ENCODE measurements at places on chromosomes 6 and 20. TPM values are rescaled to one million over a fixed set of nuclear protein-coding genes. Genes with fewer than 3 reads are reported as not detected.

- no peak for DNase-seq
- no peak overlapping the region for H3K4me3 ChIP-seq
- peaks cover under 1% of the 10 kb centered on the region for H3K4me1 ChIP-seq
- no peaks in the 10 kb centered on the region for H3K36me3 ChIP-seq
These were observed 42.8 kb downstream of the RPF2 start for GRCh38 chr6:111024681-111025080.

ABHD16B gene
- not detected for total RNA-seq

TCF21 gene
- 0.08 TPM for total RNA-seq

GLO1 gene
- 17.0 TPM for total RNA-seq

- H3K4me1 ChIP-seq = no peaks in the 10 kb centered on the region
- no peak for DNase-seq
- no peak overlapping the region for H3K27ac ChIP-seq
- no peaks in the 10 kb centered on the region for H3K27me3 ChIP-seq
- H3K36me3 ChIP-seq = no peaks in the 10 kb centered on the region
- H3K4me3 ChIP-seq = no peak overlapping the region
These were observed 69.0 kb downstream of the BTBD9 start for GRCh38 chr6:38570750-38571149.

GRCh38 chr6:113120582-113121285 is 736.4 kb upstream of the MARCKS start:
- H3K27ac ChIP-seq = no peak overlapping the region
- H3K27me3 ChIP-seq = no peaks in the 10 kb centered on the region
- no peak overlapping the region for H3K4me3 ChIP-seq
- H3K36me3 ChIP-seq = no peaks in the 10 kb centered on the region
- no peaks in the 10 kb centered on the region for H3K4me1 ChIP-seq

DLK2 gene
- 1.1 TPM for total RNA-seq

SH3BGRL2 gene
- 12.3 TPM for total RNA-seq

GRCh38 chr6:166566026-166567011 is 20.2 kb downstream of the RAMACL start:
- no peak overlapping the region for H3K4me3 ChIP-seq
- DNase-seq = no peak
- no peaks in the 10 kb centered on the region for H3K36me3 ChIP-seq

DNA sequence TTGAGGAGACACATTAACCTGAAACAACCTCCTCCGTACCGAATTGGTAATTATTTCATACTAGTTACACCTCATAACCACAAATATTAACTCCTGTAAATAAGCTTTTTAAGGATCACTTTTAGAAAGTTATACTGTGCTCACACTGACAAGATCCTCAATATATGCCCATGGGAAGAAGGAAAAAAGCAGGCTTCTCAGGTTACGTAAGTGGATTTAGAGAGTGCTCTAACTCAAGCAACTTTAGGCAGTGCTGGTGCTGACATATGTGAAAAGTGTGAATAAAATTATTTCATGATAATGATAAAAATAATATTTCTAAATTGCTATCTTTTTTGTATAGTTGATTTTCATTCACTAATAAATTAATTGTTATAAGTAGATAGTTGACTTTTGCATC is 76.1 kb downstream of the PRKN start:
- DNase-seq = no peak
- H3K36me3 ChIP-seq = no peaks in the 10 kb centered on the region
- no peak overlapping the region for H3K27ac ChIP-seq
- H3K27me3 ChIP-seq = no peaks in the 10 kb centered on the region
- no peaks in the 10 kb centered on the region for H3K4me1 ChIP-seq
- H3K4me3 ChIP-seq = no peak overlapping the region

DNA sequence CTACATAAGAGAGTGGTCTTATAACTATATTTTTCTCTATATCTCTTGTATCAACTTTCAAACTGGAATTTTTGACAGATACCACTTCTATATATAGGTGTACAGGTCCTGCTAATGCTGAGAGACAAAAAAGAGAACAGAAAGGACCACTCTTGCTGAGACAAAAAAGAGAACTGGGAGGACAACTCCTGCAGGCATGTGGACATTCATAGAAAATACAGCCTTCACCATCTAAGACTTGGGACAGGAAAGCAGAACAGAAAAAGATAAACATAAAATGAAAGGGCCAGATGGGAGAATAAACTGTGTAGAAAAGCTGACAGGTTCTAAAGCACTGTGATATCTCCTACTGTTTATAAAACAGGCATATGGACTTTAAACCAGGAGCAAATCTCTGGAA is 541.0 kb upstream of the ADGRB3 start:
- no peaks in the 10 kb centered on the region for H3K36me3 ChIP-seq
- H3K27me3 ChIP-seq = no peaks in the 10 kb centered on the region
- no peak for DNase-seq
- H3K4me3 ChIP-seq = no peak overlapping the region
- H3K27ac ChIP-seq = no peak overlapping the region

BEND3 gene
- total RNA-seq = 2.3 TPM

PXDC1 gene
- 10.8 TPM for total RNA-seq

SLX4IP gene
- 2.9 TPM for total RNA-seq

SUMO4 gene
- total RNA-seq = 1.5 TPM

- no peaks in the 10 kb centered on the region for H3K27me3 ChIP-seq
- no peak for DNase-seq
- no peaks in the 10 kb centered on the region for H3K4me1 ChIP-seq
- no peak overlapping the region for H3K27ac ChIP-seq
These were observed 50.4 kb downstream of the APCDD1L start for GRCh38 chr20:58464838-58465237.

LBP gene
- total RNA-seq = not detected

GRCh38 chr20:43467589-43467988 is 9.9 kb downstream of the SRSF6 start:
- H3K27ac ChIP-seq = no peak overlapping the region
- no peak for DNase-seq
- peaks cover 3% of the 10 kb centered on the region for H3K36me3 ChIP-seq
- H3K27me3 ChIP-seq = no peaks in the 10 kb centered on the region

DNA sequence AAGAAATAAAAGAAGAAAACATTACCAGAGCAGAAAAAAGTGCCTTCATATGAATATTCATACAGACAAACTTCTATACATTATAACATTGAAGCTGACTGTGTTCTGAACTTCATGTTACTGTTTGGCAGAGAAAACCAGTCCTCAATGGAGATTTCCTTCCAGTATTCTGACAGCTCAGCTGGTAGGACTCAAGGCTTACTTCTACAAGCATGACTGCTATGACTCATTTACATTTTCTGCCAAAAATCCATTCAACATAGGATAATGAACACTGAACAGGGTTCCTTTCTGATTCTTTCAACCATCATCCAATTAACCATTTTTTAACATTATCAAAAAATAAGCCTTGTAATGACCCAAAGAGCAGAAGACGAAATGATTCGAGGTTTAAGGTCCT is 25.4 kb downstream of the COL9A1 start:
- H3K27me3 ChIP-seq = no peaks in the 10 kb centered on the region
- no peak overlapping the region for H3K27ac ChIP-seq
- DNase-seq = no peak
- no peak overlapping the region for H3K4me3 ChIP-seq

POPDC3 gene
- total RNA-seq = not detected

MUC21 gene
- total RNA-seq = not detected

DNA sequence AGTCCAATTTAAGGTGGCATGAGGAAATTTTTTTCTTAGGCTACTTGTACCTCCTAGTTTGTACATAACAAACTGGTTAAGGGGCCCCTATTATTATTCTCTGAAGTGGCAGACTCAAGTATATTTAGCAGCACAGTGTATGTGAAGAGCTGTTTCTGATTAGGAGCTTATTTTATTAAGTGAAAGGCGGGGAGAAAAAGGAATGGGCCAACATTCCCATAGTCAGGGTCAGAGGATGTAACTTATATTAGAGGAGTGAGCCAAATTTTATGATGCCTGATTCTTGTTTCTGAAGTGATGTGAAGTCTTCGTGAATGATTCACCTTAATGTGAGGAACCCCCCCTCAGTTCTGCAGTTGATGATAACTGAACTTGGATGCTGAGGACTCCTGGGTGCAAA is 2.8 kb downstream of the HECA start:
- H3K36me3 ChIP-seq = no peaks in the 10 kb centered on the region
- no peak overlapping the region for H3K27ac ChIP-seq
- DNase-seq = no peak
- H3K4me1 ChIP-seq = peaks cover 15% of the 10 kb centered on the region
- no peak overlapping the region for H3K4me3 ChIP-seq
- H3K27me3 ChIP-seq = no peaks in the 10 kb centered on the region

DNA sequence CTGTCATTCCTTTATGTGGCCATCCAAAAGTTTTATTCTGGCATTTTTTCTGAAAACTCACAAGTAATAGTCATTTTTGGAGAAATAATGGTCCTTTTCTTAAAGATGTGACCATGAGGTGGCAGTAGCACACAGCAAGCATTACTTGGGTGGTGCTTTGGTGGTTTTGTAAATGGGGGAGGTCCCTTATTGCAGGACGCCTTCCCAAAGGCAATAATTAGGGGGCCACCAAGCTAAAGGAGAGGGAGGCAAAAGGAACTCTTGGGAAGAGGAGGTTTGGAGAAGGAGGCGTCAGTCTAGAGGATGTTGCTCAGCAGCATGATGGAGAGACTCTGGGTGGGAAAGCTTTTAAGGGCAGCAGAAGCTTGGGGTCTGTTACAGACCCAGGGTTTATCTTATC is 422.6 kb upstream of the MMS22L start:
- no peak overlapping the region for H3K27ac ChIP-seq
- H3K36me3 ChIP-seq = no peaks in the 10 kb centered on the region
- no peaks in the 10 kb centered on the region for H3K4me1 ChIP-seq
- no peak overlapping the region for H3K4me3 ChIP-seq

DSTN gene
- 186 TPM for total RNA-seq

TMEM151B gene
- total RNA-seq = not detected

WFDC10B gene
- total RNA-seq = not detected

FUT9 gene
- 2.5 TPM for total RNA-seq

DNA sequence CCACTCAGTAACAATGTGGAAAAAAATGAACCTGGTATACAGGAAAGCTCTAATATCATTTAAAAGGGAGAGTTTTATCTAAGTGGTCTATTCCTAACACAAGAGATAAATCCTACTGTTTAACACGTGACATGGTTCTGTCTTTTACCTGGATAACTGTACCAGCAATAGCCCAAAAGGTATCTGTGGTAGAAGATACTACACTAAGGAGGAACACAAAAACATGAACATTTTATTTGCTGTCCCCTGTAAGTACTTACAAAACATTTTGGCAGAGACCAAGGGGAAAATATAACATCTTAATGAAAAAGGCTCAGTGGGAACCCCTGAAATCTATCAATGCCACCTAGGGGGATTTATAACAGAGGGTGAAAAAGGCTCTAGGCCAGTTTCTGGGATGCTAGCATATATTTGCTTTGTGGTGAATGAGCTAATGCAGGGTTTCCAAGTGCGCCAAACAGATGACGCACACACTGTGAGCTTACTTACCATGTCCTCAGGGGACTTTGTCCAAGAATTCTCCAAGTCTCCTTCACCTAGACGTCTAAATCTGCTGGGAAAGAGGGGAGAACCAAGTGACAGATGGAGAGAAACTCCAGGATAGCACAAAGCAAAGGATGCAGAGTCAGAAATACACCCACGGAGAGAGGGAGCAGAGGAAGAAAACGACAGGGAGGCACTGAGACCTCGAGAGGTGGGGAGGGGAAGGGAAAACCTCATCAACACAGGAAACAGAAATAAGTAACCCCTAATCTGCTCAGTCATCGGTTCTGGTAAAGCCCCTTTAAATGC is 147.9 kb upstream of the PRND start:
- no peaks in the 10 kb centered on the region for H3K27me3 ChIP-seq
- H3K4me3 ChIP-seq = no peak overlapping the region
- H3K36me3 ChIP-seq = no peaks in the 10 kb centered on the region

HLA-E gene
- total RNA-seq = 158 TPM

GRCh38 chr6:97717086-97717485 is 434.1 kb upstream of the MMS22L start:
- no peaks in the 10 kb centered on the region for H3K4me1 ChIP-seq
- no peaks in the 10 kb centered on the region for H3K27me3 ChIP-seq
- no peaks in the 10 kb centered on the region for H3K36me3 ChIP-seq
- H3K27ac ChIP-seq = no peak overlapping the region
- no peak overlapping the region for H3K4me3 ChIP-seq

DNA sequence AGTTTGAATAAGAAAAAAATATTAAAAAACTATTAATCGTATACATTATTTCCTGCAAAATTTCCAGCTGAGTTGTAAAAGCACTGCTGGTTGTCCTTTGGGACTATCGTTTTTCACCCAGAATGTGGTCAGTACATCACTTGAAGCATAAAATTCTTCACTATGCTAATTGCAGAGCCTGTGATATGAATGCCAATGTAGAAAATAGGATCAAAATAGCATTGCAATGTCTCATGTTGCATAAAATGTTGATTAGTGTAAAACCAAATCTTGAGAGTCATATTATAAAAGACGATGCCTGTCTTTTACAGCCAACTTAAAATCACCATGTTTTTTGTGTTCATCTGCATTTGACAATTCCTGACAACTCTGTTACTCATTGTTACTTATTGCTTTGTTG is 207.7 kb downstream of the MMUT start:
- H3K4me3 ChIP-seq = no peak overlapping the region
- H3K27me3 ChIP-seq = no peaks in the 10 kb centered on the region
- no peaks in the 10 kb centered on the region for H3K36me3 ChIP-seq
- DNase-seq = no peak
- H3K27ac ChIP-seq = no peak overlapping the region
- H3K4me1 ChIP-seq = no peaks in the 10 kb centered on the region

- no peaks in the 10 kb centered on the region for H3K36me3 ChIP-seq
- no peak for DNase-seq
- H3K4me1 ChIP-seq = no peaks in the 10 kb centered on the region
- H3K4me3 ChIP-seq = no peak overlapping the region
These were observed 28.8 kb upstream of the VEGFA start for GRCh38 chr6:43740961-43741764.

- no peaks in the 10 kb centered on the region for H3K36me3 ChIP-seq
- H3K4me1 ChIP-seq = no peaks in the 10 kb centered on the region
- no peaks in the 10 kb centered on the region for H3K27me3 ChIP-seq
These were observed 118.3 kb upstream of the GGTLC1 start for GRCh38 chr20:24106801-24107445.

OR12D3 gene
- not detected for total RNA-seq

GRCh38 chr20:17803765-17804164 is 104.0 kb downstream of the BANF2 start:
- H3K4me3 ChIP-seq = no peak overlapping the region
- peaks cover 22% of the 10 kb centered on the region for H3K4me1 ChIP-seq
- no peak overlapping the region for H3K27ac ChIP-seq
- no peaks in the 10 kb centered on the region for H3K36me3 ChIP-seq
- DNase-seq = no peak

- no peak overlapping the region for H3K4me3 ChIP-seq
- no peaks in the 10 kb centered on the region for H3K27me3 ChIP-seq
- no peak for DNase-seq
- no peaks in the 10 kb centered on the region for H3K36me3 ChIP-seq
- H3K27ac ChIP-seq = no peak overlapping the region
These were observed 233.2 kb upstream of the SOX4 start for GRCh38 chr6:21360336-21360735.

GRCh38 chr20:11654766-11655165 is 262.9 kb upstream of the BTBD3 start:
- H3K4me3 ChIP-seq = no peak overlapping the region
- no peaks in the 10 kb centered on the region for H3K4me1 ChIP-seq
- no peak for DNase-seq
- H3K27ac ChIP-seq = no peak overlapping the region
- H3K36me3 ChIP-seq = no peaks in the 10 kb centered on the region
- H3K27me3 ChIP-seq = no peaks in the 10 kb centered on the region

Data from pancreas (tissue), 10 donors.